CD4-positive, alpha-beta T cell treated with Interleukin-12 subunit alpha and Interleukin-12 subunit beta, for 1 hour (primary cell): ENCODE measurements at places on chromosomes 3 and 15.

GRCh38 chr3:123377243-123377740, 71.6 kb downstream of the ADCY5 start:
- DNase-seq = no peak

GRCh38 chr3:66577426-66578203, 76.8 kb upstream of the LRIG1 start:
- no peak for DNase-seq

- no peak for DNase-seq
These were observed 162.6 kb downstream of the BBX start for GRCh38 chr3:107685383-107685782.

GRCh38 chr15:34726406-34727100, 28.2 kb downstream of the GJD2 start:
- DNase-seq = no peak

DNA sequence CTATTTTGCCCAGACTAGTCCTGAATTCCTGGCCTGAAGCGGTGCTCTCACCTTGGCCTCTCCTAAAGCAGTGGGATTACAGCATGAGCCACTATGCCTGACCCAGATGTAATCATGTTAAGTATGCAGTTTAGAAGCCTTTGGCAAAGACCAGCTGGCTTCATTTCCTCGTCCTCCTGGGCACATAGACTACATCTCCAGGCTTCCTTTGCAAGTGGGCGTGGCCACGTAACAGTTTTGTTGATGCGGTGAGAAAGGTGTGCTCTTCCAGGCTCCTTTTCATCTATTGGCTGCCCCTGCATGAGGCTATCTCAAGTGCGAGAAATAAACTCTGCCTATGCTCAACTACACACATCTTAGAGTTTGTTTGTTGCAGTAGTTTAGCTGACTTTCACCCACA, 13.0 kb downstream of the SV2B start:
- DNase-seq = no peak

GRCh38 chr15:67085818-67086636, 20.6 kb downstream of the SMAD3 start:
- DNase-seq = peak; percentile 66

GRCh38 chr3:116367761-116368395, 77.4 kb downstream of the LSAMP start:
- no peak for DNase-seq

GRCh38 chr15:75727851-75728715, 15.4 kb upstream of the CSPG4 start:
- DNase-seq = peak; percentile 74

DNA sequence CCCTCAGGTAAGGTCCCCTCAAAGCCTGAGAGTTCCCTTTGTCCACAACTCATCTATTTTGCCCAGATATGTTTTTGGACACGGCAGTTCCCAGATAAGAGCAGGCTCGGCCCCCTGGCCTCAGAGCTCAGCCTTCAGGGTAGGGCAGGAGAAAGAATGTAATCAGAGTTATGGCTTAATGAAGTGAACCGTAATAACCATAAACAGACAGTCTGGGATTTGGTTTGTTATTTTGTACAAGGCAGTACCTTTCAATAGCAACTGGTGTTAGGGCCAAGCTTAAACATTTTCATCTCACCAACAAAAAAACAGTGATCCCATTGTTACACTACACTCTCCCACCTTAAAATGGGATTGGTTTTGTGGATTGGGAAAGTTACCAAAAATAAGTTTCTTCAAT, 12.2 kb upstream of the ALDH1A3 start:
- DNase-seq = no peak

- no peak for DNase-seq
These were observed 43.4 kb downstream of the PPP2R3A start for GRCh38 chr3:136008732-136009470.

DNA sequence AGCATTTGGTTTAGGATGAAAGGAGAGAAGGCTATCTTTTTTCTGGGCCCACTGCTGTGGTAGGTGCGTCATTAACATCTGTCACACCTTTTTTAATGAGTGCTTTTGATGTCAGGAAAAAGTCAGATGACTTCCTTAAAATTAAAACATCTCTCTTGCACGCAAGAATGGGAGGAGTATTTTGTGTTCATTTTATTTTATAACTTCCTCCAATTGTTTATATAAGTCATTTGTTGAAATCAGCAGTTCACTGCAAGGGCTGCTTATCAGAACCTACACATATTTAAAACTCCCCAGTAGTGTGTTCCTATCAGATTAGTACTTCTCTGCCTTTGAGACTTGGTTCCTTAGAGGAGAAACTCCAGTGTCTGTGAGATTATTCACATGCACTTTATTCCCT, 143.8 kb downstream of the NEO1 start:
- DNase-seq = no peak

- no peak for DNase-seq
These were observed 62.9 kb upstream of the FNDC3B start for GRCh38 chr3:171976526-171976925.

DNA sequence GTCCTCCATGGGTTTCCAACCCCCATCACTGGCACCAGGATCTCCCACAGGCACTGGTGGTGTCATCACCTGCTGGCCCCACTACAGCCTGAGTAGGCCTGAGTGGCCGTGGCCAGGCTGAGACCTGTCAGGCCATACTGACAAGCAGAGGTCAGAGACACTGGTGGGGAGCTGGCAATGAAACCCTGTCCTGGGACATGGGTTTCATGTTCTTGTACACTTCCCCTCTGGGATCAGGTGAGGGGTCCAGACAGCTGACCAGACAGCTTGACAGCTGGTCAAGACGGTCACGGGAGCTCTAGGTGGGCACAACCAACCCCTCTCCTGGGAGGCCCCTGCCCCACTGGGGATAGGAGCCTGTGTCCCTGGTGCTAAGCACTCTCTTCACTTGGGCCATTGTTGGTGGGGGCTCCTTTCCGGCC, 13.1 kb downstream of the ZBTB47 start:
- no peak for DNase-seq

DNA sequence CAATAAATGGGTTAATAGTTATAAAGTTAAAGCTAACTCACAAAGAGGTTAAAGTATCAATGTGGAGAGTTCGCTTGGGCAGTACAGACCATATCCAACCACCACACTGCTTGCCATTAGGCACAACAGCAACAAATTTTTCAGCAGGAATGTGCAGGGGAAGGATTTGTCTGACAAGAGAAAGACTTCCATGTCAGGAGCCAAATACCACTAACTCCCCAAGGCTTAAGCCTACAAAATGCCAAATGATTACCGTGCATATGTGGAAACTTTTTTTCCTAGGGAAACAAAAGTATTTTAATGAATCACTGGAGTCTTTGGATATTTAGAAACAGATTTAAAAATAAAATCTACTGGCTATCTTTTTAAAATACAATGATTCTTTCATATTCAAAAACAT, 8.1 kb downstream of the VGLL3 start:
- DNase-seq = no peak

GRCh38 chr3:63855333-63855940, 8.2 kb downstream of the THOC7 start:
- no peak for DNase-seq

DNA sequence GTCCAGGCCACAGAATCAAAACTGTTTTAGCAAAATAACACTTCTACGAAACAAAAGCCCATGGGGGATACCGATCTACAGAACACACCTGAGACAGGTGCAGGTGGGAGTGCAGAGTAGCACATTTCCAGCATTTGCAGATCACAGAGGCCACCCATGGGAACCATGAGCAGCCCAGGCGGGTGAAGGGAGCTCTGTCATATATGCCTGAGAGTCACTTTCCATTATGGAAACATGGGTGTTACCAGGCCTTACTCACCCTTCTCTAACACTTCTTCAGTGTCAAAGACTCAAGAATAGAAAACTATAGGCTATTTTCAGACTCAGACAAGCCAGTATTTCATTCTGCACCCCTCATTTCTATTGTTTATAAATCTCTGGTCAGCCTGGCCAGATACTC, 3.5 kb downstream of the PLA1A start:
- DNase-seq = no peak

DNA sequence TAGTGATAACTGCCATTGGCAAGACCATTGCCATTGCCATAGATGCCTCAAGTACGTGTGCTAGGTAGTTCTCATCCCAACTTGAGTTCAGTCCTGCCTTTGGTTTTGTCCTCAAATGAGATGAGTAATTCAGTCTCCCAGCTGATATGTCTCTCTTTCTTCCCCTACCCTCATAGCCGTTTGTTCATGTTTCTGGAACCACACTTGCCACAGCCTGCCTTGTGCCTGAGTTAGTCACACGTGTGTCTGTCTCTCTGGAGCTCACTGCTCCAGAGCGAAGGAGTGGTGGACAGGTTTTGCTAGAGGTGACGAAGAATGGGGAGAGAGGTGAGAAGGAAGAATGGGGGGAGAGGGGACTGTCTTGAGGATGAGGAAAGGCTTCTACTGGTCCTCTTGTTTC, 88.0 kb upstream of the IGF1R start:
- no peak for DNase-seq

GRCh38 chr3:188509316-188509715, 355.4 kb downstream of the LPP start:
- no peak for DNase-seq

GRCh38 chr3:15216501-15216900, 10.5 kb downstream of the CAPN7 start:
- no peak for DNase-seq

GRCh38 chr3:133113526-133113925, 75.3 kb downstream of the TMEM108 start:
- DNase-seq = no peak

DNA sequence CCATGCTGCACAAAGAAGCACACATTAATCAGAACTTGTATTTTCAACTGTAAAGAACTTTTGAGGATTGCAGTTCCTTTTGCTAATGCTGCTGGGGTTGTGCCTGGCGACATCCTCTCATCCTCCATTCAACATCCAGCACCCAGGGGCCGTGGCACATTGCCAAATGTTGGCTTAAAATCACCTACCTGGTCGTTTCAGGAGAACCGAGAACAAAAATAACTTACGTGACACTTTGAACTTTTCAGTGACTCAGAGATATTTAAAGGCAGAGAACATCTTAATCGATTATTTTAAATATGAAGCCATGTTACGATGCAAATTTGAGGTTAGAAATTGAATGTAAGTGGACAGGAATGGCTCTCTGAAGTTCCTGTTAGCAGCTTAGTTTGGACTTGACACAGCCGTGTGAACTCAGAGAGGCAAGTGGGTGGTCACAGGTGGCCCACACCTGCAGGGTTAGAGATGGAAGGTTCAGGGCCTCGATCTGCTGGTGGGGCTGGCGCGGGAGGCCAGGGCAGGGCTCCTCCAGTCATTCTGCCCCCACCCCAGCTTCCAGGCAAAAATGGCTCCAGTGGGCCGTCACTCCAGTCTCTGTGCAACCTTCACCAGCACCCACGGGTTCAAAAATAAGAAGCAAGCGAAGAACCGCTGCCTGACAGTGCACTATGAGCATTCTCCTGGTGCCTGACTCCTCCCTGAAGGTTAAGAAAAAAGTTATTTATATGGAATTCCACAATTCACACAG, 12.2 kb downstream of the LRRK1 start:
- no peak for DNase-seq

DNA sequence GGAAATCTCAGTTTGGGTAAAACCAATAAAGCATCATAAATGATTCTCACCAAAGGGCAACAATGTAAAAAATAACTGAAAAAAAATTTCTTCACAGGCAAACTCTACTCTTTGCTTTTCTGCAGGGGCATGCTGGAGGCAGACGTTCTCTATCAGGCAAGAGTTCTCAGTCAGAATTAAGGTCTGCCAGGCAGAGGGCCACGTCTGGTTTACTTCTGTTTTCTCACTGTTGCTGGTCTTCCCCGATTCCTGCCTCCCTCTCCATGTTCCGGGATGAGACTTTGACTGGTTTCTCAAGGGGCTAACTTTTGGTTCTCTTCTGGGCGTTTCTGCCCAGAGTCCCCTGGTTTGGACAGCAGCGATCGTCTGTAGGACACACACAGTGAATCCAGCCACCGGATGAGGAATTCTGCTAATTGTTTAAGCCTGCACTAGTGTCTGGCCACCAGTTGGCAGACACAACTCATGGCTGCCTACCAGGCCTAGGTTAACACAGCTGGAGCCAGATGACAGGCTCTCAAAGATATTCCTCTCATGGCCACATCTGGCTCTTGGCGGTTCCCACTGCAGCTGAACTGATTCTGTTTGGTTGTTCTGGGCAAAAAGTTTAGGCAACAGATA, 273.1 kb downstream of the FOXP1 start:
- no peak for DNase-seq

GRCh38 chr3:79019137-79019923, 748.5 kb downstream of the ROBO1 start:
- no peak for DNase-seq

- DNase-seq = peak; percentile 0
These were observed 620.3 kb upstream of the AGTR1 start for GRCh38 chr3:148077318-148077923.

GRCh38 chr3:98626151-98626550, 32.7 kb upstream of the CPOX start:
- no peak for DNase-seq

GRCh38 chr15:40034186-40034946, 4.6 kb downstream of the SRP14 start:
- DNase-seq = no peak

- no peak for DNase-seq
These were observed 33.7 kb downstream of the SUSD5 start for GRCh38 chr3:33184863-33185262.

GRCh38 chr3:10136426-10137005, 5.1 kb upstream of the VHL start:
- DNase-seq = no peak

GRCh38 chr3:123392368-123392767, 56.5 kb downstream of the ADCY5 start:
- DNase-seq = no peak

DNA sequence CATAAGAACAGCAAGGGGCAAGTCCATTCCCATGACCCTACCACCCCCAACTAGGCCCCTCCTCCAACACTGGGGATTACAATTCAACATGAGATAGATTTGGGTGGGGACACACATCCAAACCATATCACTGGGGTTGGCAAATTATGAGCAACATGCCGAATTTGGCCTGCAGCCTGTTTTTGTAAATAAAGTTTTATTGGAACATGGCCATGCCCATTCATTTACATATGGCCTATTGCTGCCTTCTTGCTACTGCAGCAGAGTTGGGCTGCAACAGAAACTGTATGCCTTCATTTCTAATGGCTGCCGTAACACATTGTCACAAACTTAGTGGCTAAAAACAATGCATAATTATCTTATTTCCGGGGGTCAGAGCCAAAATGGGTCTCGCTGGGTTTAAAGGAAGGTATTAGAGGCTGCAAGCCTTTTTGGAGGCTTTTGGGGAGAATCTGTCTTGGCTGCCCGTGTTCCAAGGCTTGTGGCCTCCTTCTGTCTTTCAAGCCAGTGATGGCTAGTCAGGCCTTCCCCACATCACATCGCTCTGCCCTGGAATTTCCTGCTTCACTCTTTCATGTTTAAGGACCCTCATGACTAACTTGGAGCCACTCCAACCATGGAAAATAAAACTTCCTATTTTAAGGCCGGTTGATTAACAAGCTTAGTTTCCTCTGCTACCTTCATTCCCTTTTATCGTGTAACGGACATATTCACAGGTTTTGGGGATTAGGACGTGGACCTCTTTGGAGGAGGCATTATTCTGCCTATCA, 428.5 kb upstream of the PROK2 start:
- DNase-seq = no peak
